ENCODE measurements at places on chromosomes 1 and 21.

GRCh38 chr1:224762046-224762445 is 145.9 kb downstream of the CNIH3 start:
- no peak for DNase-seq

GRCh38 chr1:15283526-15283925 is 36.5 kb downstream of the FHAD1 start:
- DNase-seq, result no peak

DNA sequence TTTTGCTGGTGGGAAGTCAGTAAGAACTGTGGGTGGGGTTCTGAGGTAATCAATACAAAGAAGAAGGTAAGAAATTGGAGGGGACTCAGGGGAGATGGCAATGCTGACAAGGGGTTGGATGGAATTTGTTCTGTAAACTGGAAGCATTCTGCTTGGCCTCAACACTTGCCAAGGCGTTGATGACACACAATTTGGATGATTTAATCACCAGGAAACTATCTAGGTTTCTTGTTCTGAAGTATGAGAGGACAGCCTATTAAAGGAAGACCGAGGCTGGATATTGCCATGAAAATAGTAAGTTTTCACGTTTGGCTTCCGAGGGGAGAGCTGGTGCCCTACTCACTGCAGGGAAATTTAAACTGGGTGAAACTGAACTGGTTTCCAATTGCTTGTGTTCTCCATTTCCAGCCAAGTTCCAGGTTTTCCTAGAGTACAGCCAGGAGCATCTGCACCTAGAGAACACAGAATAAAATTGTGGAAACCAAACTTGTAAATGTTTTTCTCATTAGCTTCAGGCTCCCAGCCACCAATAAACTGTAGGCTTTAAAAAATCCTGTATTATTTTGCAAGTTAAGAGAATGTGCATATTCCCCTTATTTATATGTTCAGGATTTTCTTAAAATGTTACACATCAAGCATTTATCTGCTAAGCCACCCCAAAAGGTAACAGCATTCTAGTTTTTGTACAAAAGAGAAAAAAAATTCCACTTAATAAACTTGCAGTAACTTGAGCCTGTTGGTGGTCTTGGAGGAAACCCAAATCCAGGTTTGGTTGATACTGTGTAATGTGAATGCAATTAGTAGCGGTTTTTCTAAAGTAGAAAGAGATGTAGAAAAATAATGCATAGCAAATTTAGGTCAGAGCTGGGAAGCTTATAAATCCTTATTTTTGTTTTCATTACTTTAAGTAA is 53.8 kb downstream of the ROR1 start:
- DNase-seq, result no peak

DNA sequence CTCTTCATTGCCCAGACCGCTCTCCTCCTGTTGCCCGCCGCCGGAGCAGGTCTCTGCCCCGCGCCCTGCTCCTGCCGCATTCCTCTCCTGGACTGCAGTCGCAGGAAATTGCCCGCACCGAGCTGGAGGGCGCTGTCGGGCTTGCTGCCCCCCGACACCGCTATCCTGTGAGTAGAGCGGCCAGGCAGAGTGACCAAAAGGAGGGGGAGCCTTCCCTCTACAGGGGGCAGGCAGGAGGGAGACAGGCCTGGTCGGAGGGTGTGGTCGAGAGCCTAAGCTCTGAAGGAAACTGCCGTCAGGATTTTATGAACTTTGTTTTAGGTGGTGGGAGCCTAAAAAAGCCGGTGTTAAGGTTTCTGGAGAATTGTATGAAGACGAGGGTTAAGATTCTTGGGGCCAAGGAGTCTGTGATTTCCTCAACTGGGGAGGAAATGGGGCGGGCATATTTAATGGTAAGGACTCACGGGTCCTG is 517 bp downstream of the LRIG2 start:
- DNase-seq, result no peak

- no peak for DNase-seq
These were observed 146.6 kb downstream of the ROR1 start for GRCh38 chr1:63920154-63921117.

GRCh38 chr1:198798923-198799386 is 160.1 kb downstream of the PTPRC start:
- peak; percentile 18 for DNase-seq

GRCh38 chr1:15220825-15221431 is 26.1 kb upstream of the FHAD1 start:
- DNase-seq, result no peak

- DNase-seq, result peak; percentile 45
These were observed 2.9 kb upstream of the CCN1 start for GRCh38 chr1:85577419-85578320.

Data from GM20000 (cell line).